GM12878 (cell line): ENCODE measurements at places on chromosomes 12 and 14. TPM values are rescaled to one million over a fixed set of nuclear protein-coding genes. Genes with fewer than 3 reads are reported as not detected.
A peak's percentile ranks its signal among the peaks of the same experiment; 100 is the strongest.

The TAOK3 gene
- total RNA-seq, result 50.7 and 52.0 TPM in 2 replicates

The NTN4 gene
- 0.08 and 0.15 TPM in 2 replicates for total RNA-seq

The ATF7IP gene
- total RNA-seq, result 60.7 and 66.6 TPM in 2 replicates

The ATL1 gene
- total RNA-seq, result 0.58 and 1.1 TPM in 2 replicates

The KRT77 gene
- total RNA-seq, result not detected in 2 replicates

The LTBR gene
- total RNA-seq, result 0.44 and 0.45 TPM in 2 replicates

The CIDEB gene
- total RNA-seq, result 5.1 and 5.5 TPM in 2 replicates

The CCDC38 gene
- total RNA-seq, result 0.08 TPM in 1 of 2 replicates, not detected in the other

DNA sequence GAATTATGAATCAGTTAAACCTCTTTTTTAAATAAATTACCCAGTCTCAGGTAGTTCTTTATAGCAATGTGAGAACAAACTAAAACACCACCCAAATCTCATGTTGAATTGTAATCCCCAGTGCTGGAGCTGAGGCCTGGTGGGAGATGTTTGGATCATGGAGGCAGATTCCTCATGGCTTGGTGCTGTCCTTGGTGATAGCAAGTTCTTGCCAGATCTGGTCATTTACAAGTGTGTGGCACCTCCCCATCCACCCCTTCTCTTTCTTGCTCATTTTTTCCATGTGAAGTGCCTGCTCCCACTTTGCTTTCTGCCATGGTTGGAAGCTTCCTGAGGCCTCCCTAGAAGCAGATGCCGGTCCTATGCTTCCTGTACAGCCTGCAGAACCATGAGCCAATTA is 102.1 kb upstream of the ANO4 start:
- no peak overlapping the region for H3K4me3 ChIP-seq
- H3K4me1 ChIP-seq, result no peaks in the 10 kb centered on the region
- H3K27me3 ChIP-seq, result no peaks in the 10 kb centered on the region

- no peaks in the 10 kb centered on the region for H3K27me3 ChIP-seq
- no peaks in the 10 kb centered on the region for H3K4me1 ChIP-seq
- no peaks in the 10 kb centered on the region for H3K36me3 ChIP-seq
- no peak for DNase-seq
Observed at GRCh38 chr14:67453575-67454300, 34.8 kb downstream of the TMEM229B start.

DNA sequence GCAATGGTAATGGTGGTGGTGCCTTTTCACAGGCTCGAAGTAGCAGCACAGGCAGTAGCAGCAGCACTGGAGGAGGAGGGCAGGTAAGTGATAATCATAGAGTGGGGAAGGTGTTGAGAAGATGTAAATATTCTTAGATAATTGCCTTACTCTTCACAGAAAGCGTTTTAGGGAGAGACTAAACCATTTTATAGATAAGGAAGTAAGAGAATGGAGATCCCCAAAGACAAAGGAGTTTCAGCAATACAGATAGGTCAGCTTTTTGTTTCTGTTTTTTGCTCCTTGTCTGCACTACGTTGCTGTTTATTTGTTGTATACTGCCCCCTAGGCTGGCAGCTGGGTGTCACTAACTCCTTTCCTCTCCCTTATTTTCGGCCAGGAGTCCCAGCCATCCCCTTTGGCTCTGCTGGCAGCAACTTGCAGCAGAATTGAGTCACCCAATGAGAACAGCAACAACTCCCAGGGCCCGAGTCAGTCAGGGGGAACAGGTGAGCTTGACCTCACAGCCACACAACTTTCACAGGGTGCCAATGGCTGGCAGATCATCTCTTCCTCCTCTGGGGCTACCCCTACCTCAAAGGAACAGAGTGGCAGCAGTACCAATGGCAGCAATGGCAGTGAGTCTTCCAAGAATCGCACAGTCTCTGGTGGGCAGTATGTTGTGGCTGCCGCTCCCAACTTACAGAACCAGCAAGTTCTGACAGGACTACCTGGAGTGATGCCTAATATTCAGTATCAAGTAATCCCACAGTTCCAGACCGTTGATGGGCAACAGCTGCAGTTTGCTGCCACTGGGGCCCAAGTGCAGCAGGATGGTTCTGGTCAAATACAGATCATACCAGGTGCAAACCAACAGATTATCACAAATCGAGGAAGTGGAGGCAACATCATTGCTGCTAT is 2.0 kb downstream of the SP1 start:
- H3K4me3 ChIP-seq, result peak overlapping the region; percentile 55
- H3K27me3 ChIP-seq, result no peaks in the 10 kb centered on the region
- DNase-seq, result peak; percentile 63
- H3K36me3 ChIP-seq, result peaks cover 11% of the 10 kb centered on the region; the same call in 1 of the 2 replicates

- H3K4me1 ChIP-seq, result 0 out of 2 replicates have a peak, but pooled peaks cover 6% of the 10 kb centered on the region
- H3K36me3 ChIP-seq, result peaks cover 3% of the 10 kb centered on the region
- H3K27ac ChIP-seq, result peak overlapping the region; percentile 70; the same call in 1 of the 2 replicates
- no peak overlapping the region for H3K4me3 ChIP-seq
- DNase-seq, result peak; percentile 4
Observed at GRCh38 chr14:65565948-65566347, 153.4 kb downstream of the FUT8 start.

DNA sequence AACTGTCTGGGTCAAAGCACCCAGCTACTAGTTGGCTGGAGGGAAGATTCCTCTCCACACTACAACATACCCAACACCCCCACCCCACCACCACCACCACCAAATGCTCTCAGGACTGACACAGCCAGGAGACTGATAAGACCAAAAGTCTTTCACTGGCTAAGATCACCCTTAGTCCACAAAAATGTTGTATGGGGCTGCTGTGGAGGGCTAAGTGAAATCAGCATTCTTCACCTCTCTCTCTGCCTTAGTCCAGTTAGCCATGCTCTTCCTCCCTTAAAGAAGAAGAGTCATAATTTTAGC is 106.2 kb downstream of the NUAK1 start:
- H3K4me3 ChIP-seq, result no peak overlapping the region
- H3K27ac ChIP-seq, result no peak overlapping the region
- no peak for DNase-seq
- H3K27me3 ChIP-seq, result no peaks in the 10 kb centered on the region
- no peaks in the 10 kb centered on the region for H3K36me3 ChIP-seq

DNA sequence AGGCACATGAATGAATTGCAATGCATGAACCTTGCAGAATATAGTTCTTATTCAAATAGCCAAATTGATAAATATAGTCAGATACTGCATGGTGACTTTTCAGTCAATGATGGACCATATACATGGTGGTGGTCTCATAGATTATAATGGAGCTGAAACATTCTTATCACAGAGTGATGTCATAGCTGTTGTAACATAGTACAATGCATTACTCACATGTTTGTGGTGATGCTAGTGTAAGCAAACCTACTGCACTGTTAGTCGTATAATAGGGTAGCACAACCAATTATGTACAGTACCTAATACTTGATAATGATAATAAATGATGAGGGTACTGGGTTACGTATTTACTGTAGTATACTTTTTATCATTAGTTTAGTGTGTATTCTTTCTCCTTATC is 280.3 kb downstream of the BCAT1 start:
- H3K4me3 ChIP-seq, result no peak overlapping the region
- DNase-seq, result no peak
- no peaks in the 10 kb centered on the region for H3K27me3 ChIP-seq
- no peaks in the 10 kb centered on the region for H3K36me3 ChIP-seq

- H3K4me1 ChIP-seq, result no peaks in the 10 kb centered on the region; the same call in 1 of the 2 replicates
- H3K27ac ChIP-seq, result no peak overlapping the region
- H3K27me3 ChIP-seq, result no peaks in the 10 kb centered on the region
Observed at GRCh38 chr12:108495054-108495453, 20.0 kb upstream of the FICD start.

GRCh38 chr12:116366456-116366776 is 88.9 kb upstream of the MED13L start:
- no peak for DNase-seq
- H3K4me3 ChIP-seq, result no peak overlapping the region
- H3K4me1 ChIP-seq, result peaks cover 4% of the 10 kb centered on the region
- H3K27ac ChIP-seq, result no peak overlapping the region
- H3K27me3 ChIP-seq, result no peaks in the 10 kb centered on the region

GRCh38 chr14:66442953-66443571 is 43.1 kb upstream of the CCDC196 start:
- H3K27me3 ChIP-seq, result no peaks in the 10 kb centered on the region
- no peak for DNase-seq
- H3K4me1 ChIP-seq, result no peaks in the 10 kb centered on the region
- H3K4me3 ChIP-seq, result no peak overlapping the region

DNA sequence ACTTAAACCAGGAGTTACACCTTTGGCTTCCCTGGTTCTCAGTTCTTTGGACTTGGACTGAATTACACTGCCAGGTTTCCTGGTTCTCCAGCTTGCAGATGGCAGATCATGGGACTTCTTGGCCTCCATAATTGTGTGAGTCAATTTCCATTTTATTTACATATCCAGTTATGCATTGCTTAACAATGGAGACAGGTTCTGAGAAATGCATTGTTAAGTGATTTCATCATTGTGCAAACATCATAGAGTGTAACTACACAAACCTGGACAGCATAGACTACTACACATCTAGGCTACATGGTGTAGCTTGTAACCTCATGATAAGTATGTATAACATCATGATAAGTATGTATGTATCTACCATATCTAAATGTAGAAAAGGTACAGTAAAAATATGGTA is 276.1 kb upstream of the BTG1 start:
- no peak for DNase-seq
- no peaks in the 10 kb centered on the region for H3K36me3 ChIP-seq
- H3K4me1 ChIP-seq, result peaks cover 20% of the 10 kb centered on the region
- H3K27ac ChIP-seq, result peak overlapping the region; percentile 78; the same call in 1 of the 2 replicates

- peaks cover 45% of the 10 kb centered on the region for H3K4me1 ChIP-seq
- H3K27ac ChIP-seq, result peak overlapping the region; percentile 98
- H3K27me3 ChIP-seq, result no peaks in the 10 kb centered on the region
- H3K36me3 ChIP-seq, result no peaks in the 10 kb centered on the region
Observed at GRCh38 chr14:105577314-105577861, 51.0 kb downstream of the TMEM121 start.

DNA sequence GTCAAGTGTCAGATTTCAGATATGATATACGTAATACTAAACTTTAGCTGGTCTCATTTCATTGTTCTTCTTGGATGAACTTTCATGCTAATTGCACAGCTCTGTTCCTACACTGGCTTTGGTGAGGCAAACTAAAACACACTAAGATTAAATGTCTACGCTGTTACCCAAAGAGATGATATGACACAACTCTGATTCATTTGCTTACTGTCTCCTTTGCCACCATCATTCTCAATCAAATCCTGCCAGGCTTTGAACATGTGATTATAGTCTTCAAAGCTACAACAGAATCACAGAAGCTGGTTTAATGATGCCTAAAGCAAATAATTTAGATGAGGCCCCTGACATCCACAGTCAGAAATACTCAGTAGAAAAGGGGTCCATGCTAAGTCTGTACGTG is 37.7 kb downstream of the MDGA2 start:
- no peaks in the 10 kb centered on the region for H3K4me1 ChIP-seq
- no peaks in the 10 kb centered on the region for H3K27me3 ChIP-seq
- DNase-seq, result no peak
- H3K36me3 ChIP-seq, result no peaks in the 10 kb centered on the region

GRCh38 chr12:24608637-24609285 is 340.1 kb downstream of the BCAT1 start:
- DNase-seq, result no peak
- no peak overlapping the region for H3K4me3 ChIP-seq
- no peaks in the 10 kb centered on the region for H3K36me3 ChIP-seq
- no peak overlapping the region for H3K27ac ChIP-seq
- H3K4me1 ChIP-seq, result no peaks in the 10 kb centered on the region
- no peaks in the 10 kb centered on the region for H3K27me3 ChIP-seq

- no peaks in the 10 kb centered on the region for H3K4me1 ChIP-seq
- H3K36me3 ChIP-seq, result no peaks in the 10 kb centered on the region
- H3K4me3 ChIP-seq, result no peak overlapping the region
- no peaks in the 10 kb centered on the region for H3K27me3 ChIP-seq
Observed at GRCh38 chr14:83923842-83924241, 1606.1 kb upstream of the FLRT2 start.

DNA sequence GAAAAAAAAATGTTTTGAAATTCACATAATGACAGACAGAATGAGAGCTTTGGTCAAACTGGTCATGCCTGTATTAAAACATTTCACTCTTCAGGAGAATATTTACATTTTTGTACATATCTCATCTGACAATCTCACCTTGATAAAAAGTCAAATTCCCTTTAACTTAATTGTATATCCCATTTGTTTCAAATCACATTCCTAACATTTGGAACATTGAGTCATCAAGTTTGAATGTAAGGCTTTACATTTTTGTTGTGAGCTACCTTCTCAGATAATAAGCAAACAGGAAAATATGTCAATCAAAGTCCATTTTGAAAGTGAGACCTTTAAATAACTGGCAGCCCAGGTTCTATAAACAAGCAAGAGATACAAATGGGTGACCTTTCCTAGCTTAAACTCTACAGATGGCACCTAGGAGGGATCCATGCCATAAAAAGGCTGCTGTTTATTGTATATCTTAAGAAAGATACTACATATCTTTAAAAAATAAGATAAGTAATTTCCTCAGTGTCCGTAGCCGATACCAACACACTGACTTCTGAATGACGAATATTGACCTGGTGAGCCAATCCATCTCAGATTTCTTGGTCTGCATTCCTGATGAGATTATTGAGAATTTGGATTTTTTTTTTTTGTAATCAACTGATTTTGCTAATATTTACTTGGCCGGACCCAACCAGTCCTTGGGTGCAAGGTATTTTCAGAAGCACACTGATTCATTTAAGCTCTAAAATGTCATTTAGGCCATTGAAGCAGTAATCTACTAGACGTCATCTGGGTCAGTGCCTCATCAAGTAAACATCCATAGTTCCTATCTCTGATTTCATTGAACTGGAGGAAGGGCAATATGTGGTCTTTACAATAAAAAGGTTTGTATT is 259.6 kb downstream of the BTG1 start:
- no peak overlapping the region for H3K27ac ChIP-seq
- no peak overlapping the region for H3K4me3 ChIP-seq
- H3K4me1 ChIP-seq, result no peaks in the 10 kb centered on the region
- no peak for DNase-seq
- H3K36me3 ChIP-seq, result no peaks in the 10 kb centered on the region

DNA sequence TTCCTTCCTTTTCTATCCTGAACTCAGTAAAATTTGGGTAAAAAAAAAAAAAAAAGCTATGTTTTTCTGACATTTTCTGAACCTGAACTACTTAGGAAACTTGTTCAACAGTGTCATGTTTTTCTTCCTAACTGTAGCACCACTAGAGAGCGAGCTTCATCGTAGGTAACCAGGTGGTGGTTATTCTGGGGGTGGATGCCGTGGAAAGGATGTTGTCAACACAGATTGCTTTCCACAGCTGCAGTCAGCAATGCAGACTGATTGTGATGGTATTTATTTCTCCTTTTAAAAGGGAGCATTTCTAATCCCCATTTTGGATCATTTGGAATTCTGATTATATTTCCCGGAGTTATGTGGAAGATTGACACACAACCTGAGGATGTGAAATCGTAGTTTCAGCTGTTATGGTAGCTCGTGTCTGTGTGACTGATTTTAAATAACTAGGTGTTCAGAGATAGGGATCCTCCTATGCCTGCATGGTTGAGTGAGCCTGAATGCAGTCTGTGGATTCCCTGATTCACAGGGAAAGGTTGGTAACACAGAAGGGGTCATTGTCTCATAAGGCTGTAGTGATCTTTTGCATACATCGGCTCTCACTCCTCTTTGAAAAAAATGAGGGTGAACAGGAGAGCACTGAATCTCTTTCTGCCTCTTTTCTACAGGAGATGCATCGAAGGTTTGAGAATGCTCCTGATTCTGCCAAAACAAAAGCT is 113.2 kb downstream of the ERC1 start:
- no peaks in the 10 kb centered on the region for H3K36me3 ChIP-seq
- no peak overlapping the region for H3K27ac ChIP-seq
- H3K4me3 ChIP-seq, result no peak overlapping the region
- H3K4me1 ChIP-seq, result peaks cover 8% of the 10 kb centered on the region; the same call in 1 of the 2 replicates
